ENCODE measurements at places on chromosomes 2 and 18.

DNA sequence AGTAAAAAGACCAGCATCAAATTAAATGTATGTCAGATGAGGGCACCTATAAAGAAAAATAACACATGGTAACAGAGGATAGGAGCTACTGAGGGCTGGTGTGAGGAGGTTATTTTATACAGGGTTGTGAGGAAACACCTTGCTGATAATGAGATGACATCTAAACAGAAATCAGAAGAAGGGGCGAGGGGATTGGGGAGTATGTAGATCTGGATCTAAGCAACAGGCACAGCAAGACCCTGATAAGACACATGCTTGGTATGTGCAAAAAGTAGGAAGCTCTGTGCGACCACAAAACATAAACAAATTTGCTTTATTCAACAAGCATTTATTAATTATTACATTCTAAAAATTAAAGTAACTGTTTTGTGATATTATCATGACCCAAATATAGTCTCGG is 295.4 kb downstream of the ZEB2 start:
- DNase-seq = no peak

DNA sequence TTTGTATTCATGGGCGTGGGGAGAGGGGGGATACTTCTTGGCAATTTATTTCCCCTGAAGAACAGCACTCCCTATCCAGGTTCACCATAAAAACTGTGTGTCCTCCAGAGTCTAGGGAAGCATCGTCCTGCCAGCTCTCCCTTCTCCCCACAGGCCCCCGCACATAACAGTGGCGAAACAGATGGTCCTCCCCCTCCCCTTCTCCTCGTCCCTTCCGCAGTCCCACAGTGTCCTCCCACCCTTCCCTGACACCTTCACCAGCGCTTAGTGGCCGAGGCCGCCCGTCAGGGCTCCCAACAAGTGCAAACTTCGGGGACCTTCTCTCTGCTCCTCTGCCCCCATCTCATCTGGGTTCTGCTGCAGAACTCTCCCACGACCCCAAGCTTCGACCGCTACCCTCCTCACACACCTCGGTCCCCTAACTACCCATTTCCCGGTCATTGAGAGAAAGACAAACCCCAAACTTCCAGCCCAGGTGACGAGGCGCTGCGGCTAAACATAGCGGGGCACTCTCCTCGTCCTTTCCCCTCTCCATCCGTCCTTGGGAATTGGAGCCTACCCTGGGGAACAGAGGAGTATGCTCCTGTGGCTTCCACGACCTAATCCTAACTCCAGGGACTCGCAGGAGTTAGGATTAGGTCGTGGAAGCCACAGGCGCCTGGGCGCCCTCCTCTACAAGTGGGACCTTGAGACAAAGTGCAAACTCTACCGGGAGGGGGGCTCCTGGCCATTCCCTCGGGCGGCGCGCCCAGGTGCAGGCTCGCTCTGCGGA is 971 bp downstream of the ZNF385B start:
- no peak for DNase-seq

GRCh38 chr2:37654932-37655841 is 16.3 kb downstream of the CDC42EP3 start:
- no peak for DNase-seq

GRCh38 chr2:152363936-152364335 is 29.0 kb downstream of the FMNL2 start:
- DNase-seq = no peak

All from stimulated activated CD4-positive, alpha-beta T cell treated with anti-CD3 and anti-CD28 coated beads, Interleukin-4, amount 100 ng/mL, for 4 hours (primary cell).